Lower leg skin (tissue), 4 donors: ENCODE measurements at places on chromosomes 13 and 19. TPM values are rescaled to one million over a fixed set of nuclear protein-coding genes. Genes with fewer than 3 reads are reported as not detected.

The AMER2 gene
- 0.08 TPM for total RNA-seq

The SYDE1 gene
- total RNA-seq: 10.9 TPM

The TPP2 gene
- total RNA-seq: 27.5 TPM

The KCNJ14 gene
- total RNA-seq: 4.7 TPM

The SERPINE3 gene
- 0.12 TPM for total RNA-seq

The ZNF541 gene
- total RNA-seq: 0.69 TPM

The CEACAM3 gene
- total RNA-seq: not detected

The ATG4D gene
- total RNA-seq: 73.7 TPM

The IRGQ gene
- total RNA-seq: 22.7 TPM

The PCDH9 gene
- total RNA-seq: 0.84 TPM

The OR7G1 gene
- not detected for total RNA-seq

The ZGLP1 gene
- total RNA-seq: not detected

The HSD17B14 gene
- total RNA-seq: 5.7 TPM

The OR7D2 gene
- total RNA-seq: not detected

The ZNF723 gene
- not detected for total RNA-seq

The TMPRSS9 gene
- not detected for total RNA-seq

The CFAP97D2 gene
- not detected for total RNA-seq

The PRKD2 gene
- 120 TPM for total RNA-seq

The COL4A2 gene
- 59.8 TPM for total RNA-seq

The KLK3 gene
- 0.13 TPM for total RNA-seq

The FREM2 gene
- 0.57 TPM for total RNA-seq

The NUP62 gene
- total RNA-seq: 38.7 TPM

The MEDAG gene
- 14.0 TPM for total RNA-seq

The FDX2 gene
- total RNA-seq: 18.9 TPM

The FFAR1 gene
- total RNA-seq: not detected

The FOSB gene
- total RNA-seq: 9.8 TPM

The FAM83E gene
- total RNA-seq: 0.80 TPM

The ZNF100 gene
- 2.3 TPM for total RNA-seq

The PSG11 gene
- not detected for total RNA-seq

The CACNA1A gene
- total RNA-seq: not detected

The YJEFN3 gene
- total RNA-seq: 0.55 TPM

The IGFL2 gene
- total RNA-seq: 26.9 TPM

The MYPOP gene
- total RNA-seq: 7.6 TPM

The SPRED3 gene
- total RNA-seq: 1.9 TPM

The LILRA1 gene
- total RNA-seq: not detected

The PINLYP gene
- 1.8 TPM for total RNA-seq

The CYP2A7 gene
- not detected for total RNA-seq

The MEIOSIN gene
- total RNA-seq: not detected

The FAM98C gene
- 55.0 TPM for total RNA-seq

The GNG7 gene
- total RNA-seq: 1.6 TPM

The ZNF584 gene
- total RNA-seq: 16.9 TPM

The CUL4A gene
- 80.7 TPM for total RNA-seq
